Stimulated activated CD8-positive, alpha-beta memory T cell treated with anti-CD3 and anti-CD28 coated beads, Interleukin-15, amount 100 ng/mL, for 48 hours (primary cell): ENCODE measurements at places on chromosomes 2 and 18.

- DNase-seq, result no peak
Observed at GRCh38 chr2:236523249-236523648, 46.4 kb upstream of the ACKR3 start.

- DNase-seq, result peak; percentile 13
Observed at GRCh38 chr2:172288603-172289002, 138.8 kb upstream of the ITGA6 start.

DNA sequence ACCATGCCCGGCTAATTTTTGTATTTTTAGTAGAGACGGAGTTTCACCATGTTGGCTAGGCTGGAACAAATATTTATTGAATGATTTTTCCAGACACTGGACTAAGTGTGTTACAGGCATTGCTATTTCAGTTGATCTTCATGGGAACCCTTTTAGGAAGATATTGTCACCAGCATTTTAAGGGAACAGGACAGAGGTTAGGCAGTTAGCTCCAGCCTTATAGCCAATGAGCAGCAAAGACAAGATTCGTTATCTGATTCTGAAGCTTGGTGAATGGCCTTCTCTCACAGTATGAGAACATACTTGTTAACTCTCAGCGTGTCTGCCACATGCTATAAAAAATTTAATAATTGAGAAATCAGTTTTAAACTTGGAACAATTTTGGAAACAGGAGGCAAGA is 73.4 kb downstream of the SOCS6 start:
- DNase-seq, result no peak

GRCh38 chr2:31606509-31606908 is 25.8 kb upstream of the SRD5A2 start:
- no peak for DNase-seq

GRCh38 chr2:23563673-23564614 is 179.0 kb downstream of the KLHL29 start:
- DNase-seq, result no peak

DNA sequence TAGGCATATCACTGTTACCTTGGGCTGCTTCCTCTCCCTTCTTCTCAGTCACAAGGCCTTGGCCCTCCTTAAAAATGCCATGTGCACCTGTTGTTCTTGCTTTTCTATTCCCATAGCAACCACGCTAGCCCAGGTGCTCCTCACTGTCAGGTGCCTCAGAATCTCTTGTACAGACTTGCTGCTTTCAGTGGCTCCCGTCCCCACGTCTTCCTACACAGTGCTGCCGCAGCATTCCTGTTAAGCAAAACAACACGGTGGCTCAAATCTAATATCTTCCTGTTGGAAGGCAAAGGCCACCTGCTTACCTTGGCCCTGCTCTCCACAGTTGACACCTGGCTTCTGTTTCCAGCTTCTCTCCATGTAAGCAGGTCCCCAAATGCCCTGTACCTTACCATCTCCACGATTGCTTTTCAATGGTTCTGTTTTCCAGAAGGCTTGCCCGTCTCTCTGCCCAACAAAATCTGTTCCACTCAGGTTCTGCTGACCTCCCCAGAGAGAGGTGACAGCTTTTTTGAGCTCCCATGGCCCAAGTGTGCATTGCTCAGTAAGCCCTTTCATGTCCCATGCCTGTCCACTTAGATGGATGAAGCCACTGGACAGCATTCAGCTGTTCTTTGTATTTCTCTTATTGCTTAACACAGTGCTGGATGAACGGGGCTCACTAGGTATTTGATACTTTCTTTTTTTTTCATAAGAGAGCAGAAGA is 240.4 kb downstream of the PRKCE start:
- no peak for DNase-seq
